ENCODE measurements at places on chromosomes 13 and 19.
A peak's percentile ranks its signal among the peaks of the same experiment; 100 is the strongest.

GRCh38 chr19:3149526-3150505 lies 14.0 kb downstream of the GNA15 start:
- DNase-seq = no peak

DNA sequence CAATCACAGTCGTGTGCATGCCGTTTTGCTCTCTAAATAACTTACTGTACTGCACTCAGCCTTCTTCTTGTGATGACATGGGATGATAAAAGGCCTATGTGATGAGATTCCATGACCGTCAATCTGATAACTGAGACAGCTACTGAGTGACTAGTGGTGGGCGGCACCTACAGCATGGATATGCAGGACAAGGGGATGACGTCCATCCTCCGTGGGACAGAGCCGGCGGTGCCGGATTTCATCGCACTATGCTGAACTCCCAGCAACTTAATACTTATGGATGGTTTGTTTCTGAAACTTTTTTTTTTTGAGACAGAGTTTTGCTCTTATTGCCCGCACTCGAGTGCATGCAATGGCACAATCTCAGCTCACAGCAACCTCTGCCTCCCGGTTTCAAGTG lies 146.8 kb upstream of the TSHZ3 start:
- no peak for DNase-seq

DNA sequence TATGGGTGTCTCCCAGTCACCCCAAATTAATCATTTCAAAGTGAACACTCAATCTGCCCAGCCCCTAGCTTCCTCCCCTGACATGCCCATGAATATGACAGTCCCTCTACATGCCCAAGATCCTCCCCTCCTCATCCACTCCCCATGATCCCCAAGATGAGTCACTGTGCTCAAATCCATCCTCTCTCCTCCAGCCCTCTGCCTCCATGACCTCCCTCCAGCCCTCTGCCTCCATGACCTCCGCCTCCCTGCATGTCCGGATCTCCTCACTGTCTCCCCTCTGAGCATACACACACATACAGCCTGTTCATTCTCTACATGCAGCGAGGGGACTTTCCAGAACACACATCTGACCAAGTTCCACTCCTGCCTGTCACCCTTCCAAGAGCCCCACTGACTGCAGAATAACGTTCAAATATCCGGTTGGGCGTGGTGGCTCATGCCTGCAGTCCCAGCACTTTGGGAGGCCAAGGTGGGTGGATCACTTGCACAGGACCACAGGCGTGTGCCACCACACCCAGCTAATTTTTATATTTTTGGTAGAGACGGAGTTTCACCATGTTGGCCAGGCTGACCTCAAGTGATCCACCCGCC lies 18.4 kb upstream of the FEM1A start:
- DNase-seq = no peak

- no peak for DNase-seq
These were observed 900 bp downstream of the MCEMP1 start for GRCh38 chr19:7677669-7678311.

GRCh38 chr13:42735010-42735409 lies 46.4 kb upstream of the FAM216B start:
- no peak for DNase-seq

DNA sequence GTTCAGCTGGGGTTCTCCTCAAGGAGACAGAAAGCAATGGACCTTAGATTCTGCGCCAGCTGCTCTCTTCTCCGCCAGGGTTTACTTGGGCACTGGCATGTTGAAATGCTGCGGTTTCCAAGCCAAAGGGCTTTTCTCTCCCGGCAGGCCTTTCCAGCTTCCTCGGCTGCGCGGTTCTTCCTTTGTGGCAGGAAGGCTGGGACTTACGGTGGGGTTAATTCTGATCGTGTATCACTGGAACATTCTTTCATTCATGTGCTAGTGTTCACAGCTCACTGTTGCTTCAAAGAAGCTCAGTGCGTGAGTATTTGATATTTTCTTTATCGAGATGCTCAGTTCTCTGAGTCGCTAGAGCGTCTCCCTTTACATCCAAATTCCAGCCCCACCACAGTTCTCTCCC lies 723.2 kb downstream of the UQCRFS1 start:
- DNase-seq = no peak

GRCh38 chr19:46678110-46678732 lies 17.2 kb upstream of the DACT3 start:
- DNase-seq = peak; percentile 20

- DNase-seq = no peak
These were observed 159.5 kb upstream of the SOX1 start for GRCh38 chr13:111907341-111907880.

- no peak for DNase-seq
These were observed 26.4 kb upstream of the SCEL start for GRCh38 chr13:77508959-77509620.

- no peak for DNase-seq
These were observed 110.2 kb upstream of the DOCK9 start for GRCh38 chr13:99087954-99088491.

- no peak for DNase-seq
These were observed 22.5 kb upstream of the NFIC start for GRCh38 chr19:3343619-3344502.

DNA sequence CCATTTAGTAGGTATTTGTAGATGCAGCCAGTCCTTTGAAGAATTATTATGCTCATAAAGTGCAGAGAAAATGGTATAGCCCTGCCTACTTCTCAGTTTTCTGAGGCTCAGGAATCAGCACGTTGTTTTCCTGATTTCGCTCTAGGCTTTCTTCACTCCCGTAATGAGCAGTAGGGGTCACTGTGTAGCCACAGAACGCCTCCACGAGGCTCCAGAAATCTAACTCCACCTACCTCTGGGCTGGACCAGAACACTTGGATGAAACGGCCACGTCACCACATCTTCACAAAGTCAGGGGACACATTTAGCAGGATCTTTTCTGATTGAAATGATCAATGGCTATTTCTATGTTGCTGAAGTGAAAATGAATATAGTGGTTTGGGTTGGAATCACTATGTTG lies 49.8 kb upstream of the GTF3A start:
- peak; percentile 33 for DNase-seq

DNA sequence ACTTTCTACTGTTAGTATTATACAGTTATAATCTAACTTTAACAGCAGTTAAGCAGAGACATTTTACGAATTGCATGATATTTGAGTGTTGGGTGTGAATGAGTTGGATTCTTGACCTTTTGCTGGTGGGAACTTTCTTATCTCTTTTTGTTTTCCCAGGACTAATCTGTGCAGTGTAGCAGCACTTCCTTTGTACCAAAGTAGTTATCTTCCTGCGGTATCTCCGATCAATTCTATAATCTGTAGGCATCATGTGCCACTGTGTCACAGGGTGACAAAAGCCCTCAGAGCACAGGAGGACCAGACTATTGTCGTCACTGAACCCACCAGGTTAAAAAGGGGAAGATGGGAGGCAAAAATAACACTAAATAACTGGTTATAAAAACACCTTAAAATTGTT lies 823.5 kb downstream of the GPC5 start:
- no peak for DNase-seq

All from stimulated activated CD8-positive, alpha-beta memory T cell treated with anti-CD3 and anti-CD28 coated beads, Interleukin-12 subunit alpha, Interleukin-12 subunit beta, amount 100 ng/mL, for 1 hour (primary cell).